ENCODE measurements at places on chromosomes 16 and 17. TPM values are rescaled to one million over a fixed set of nuclear protein-coding genes. Genes with fewer than 3 reads are reported as not detected.

Gene CNEP1R1
- total RNA-seq, result 23.8 TPM

- no peaks in the 10 kb centered on the region for H3K27me3 ChIP-seq
- H3K36me3 ChIP-seq, result no peaks in the 10 kb centered on the region
- no peak for DNase-seq
- no peak overlapping the region for H3K4me3 ChIP-seq
- H3K4me1 ChIP-seq, result peaks cover 18% of the 10 kb centered on the region
- H3K27ac ChIP-seq, result no peak overlapping the region
Measured at GRCh38 chr17:75635610-75636202, 2.5 kb downstream of the SMIM5 start.

DNA sequence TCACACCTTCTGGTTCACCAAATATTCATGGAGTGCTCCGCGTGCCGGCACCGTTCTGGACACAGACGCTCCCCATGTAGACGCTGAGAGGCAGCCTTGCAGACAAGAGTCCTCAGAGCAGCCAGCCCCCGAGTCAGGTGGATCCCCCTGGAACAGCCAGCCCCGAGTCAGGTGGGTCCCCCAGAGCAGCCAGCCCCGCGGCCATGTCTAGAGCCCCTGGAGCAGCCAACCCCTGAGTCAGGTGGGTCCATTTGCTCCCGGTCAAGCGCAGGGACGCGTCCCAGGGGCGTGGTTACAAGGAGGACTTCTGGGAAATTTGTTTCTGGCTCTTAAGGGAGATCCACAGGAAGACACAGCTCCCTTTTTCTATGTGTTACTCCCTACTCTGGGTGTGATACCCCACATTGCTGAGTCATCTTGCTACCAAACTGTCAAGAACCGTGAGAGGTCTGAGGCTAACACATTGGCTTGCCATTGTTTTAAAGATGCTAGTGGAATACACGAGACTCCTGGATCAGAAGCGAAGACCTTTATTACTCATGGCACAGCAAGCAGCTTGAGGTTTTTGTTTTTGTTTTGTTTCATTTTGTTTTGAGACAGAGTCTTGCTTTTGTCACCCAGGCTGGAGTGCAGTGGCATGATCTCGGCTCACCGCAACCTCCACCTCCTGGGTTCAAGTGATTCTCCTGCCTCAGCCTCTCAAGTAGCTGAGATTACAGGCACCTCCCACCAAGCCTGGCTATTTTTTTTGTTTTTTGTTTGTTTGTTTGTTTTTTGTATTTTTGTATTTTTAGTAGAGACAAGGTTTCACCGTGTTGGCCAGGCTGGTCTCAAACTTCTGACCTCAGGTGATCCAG is 43.3 kb upstream of the CBFA2T3 start:
- peaks cover 37% of the 10 kb centered on the region for H3K27me3 ChIP-seq
- H3K27ac ChIP-seq, result no peak overlapping the region
- no peaks in the 10 kb centered on the region for H3K4me1 ChIP-seq
- no peak overlapping the region for H3K4me3 ChIP-seq

GRCh38 chr17:82160075-82160474 is 52.6 kb downstream of the CCDC57 start:
- H3K36me3 ChIP-seq, result peaks cover 18% of the 10 kb centered on the region
- no peak overlapping the region for H3K27ac ChIP-seq
- H3K27me3 ChIP-seq, result no peaks in the 10 kb centered on the region
- H3K4me3 ChIP-seq, result no peak overlapping the region

DNA sequence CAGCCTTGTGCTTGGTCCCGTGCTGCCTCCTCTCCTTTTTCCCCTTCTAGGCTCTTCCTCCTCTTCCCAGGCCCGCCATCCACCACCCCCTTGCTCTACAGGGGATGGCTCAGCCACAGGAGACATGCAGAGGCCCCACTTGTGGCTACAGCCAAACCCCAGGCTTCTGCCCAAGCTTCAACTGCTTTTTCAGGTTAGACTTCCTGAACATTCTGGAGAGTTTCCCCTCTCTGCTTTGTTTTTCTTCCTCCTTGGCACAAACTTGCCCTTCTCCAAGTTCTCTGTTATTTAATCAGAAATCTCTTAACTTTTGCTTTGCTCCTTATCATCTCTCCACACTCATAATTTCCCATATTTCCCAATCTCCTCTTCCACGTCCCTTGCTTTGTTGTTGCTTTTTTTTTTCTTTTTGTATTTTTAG is 18.3 kb upstream of the HAS3 start:
- no peak for DNase-seq
- H3K36me3 ChIP-seq, result no peaks in the 10 kb centered on the region
- no peaks in the 10 kb centered on the region for H3K27me3 ChIP-seq
- no peak overlapping the region for H3K4me3 ChIP-seq
- no peak overlapping the region for H3K27ac ChIP-seq

- no peaks in the 10 kb centered on the region for H3K36me3 ChIP-seq
- H3K27me3 ChIP-seq, result no peaks in the 10 kb centered on the region
- H3K4me1 ChIP-seq, result peaks cover 40% of the 10 kb centered on the region
Measured at GRCh38 chr17:48023400-48024148, 14.0 kb downstream of the COPZ2 start.

Gene MYH13
- not detected for total RNA-seq

Gene LAT
- total RNA-seq, result 10.2 TPM

Gene TNFSF13
- total RNA-seq, result 1.7 TPM
